ENCODE measurements at places on chromosomes 6 and 20.

DNA sequence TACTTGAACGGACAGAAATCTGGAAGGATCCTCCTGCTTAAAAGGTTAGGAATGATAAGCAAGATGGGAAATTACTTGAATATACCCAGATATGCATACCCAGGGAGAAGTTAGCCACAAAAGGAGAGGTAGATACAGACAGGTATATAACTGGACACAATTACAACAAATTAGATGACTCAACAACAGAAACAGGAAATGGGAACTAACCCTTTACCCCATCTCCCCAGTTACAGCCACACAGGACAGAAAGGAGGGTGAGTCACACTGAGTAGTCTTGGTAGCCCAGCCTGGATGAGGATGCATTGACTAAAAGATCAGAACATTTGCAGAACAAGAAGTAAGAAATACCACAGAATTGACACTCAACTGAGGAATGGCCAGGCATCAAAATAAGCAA, 61.2 kb downstream of the C6orf52 start:
- DNase-seq = peak; percentile 39

DNA sequence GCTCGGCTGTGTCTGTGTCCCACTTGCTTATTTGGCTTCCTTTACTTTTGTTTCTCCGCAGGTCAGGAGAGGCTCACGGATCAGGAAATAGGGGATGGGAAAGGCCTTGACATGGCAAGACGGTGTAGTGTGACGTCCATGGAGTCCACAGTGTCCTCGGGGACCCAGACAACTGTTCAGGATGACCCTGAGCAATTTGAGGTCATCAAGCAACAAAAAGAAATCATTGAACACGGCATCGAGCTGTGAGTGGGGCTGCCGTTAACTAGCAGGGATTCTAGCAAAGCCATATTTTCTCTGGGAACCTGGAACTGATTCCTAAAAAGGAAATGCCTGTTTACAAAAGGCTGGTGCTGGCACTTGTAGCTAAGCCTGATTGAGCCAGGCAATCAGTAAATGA, 54.4 kb downstream of the ARFGEF2 start:
- DNase-seq = no peak

GRCh38 chr6:3428247-3428646, 28.6 kb downstream of the SLC22A23 start:
- no peak for DNase-seq

DNA sequence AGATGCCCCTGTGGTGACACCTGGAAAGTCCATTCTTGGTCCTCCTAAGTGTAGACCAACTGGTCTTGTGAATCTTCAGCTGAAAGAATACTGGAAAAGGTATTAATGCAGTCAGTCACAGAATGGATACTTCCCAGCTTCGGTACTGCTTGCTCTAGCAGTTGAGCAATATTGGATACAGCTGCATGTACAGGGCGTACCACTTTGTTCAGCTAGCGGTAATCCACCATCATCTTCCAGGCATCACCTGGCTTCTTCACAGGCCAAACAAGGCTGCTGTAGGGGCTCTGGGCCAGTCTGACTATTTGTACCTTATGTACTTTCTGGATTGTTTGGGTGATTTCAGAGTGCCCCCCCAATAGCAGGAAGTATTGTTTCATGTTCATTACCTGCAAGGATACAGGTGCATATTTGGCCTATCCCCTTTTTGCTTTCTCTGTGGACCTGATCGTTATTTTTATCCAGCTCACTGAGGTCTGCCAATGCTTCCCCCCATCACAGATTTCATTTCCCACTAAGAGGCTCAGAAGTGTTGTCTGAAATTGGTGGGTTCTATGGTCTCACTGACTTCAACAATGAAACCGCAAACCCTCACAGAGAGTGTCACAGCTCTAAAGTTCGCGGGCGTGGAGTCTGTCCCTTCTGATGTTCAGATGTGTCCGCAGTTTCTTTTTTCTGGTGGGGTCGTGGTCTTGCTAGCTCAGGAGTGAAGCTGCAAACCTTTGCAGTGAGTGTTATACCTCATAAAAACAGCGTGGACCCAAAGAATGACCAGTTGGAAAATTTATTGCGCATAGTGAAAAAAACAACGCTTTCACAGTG, 52.2 kb downstream of the TRIM27 start:
- DNase-seq = no peak

DNA sequence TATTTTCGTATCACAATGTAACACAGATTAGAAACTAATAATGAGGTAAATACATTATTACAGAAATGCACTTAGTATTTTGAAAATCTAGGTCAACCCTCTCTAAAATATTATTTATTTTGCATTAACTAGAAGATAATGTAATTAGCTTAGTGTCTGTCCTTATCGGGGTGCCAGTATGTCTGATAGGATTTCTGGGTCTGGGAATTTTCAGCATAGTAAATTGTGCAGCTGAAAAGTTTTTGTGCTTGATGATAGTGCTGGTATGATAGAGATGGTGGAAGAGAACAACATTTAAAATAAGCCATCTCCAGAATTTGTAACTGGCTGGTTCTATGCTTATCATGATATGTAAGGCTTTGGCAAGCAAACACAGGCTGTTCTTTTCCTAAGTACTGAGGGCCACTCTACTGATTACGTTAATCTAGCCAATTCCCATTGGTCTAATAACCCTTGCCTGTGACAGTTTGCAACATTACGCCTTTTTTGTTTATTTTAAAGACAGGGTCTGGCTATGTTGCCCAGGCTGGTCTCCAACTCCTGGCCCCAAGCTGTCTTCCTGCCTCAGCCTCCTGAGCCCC, 50.8 kb downstream of the PREP start:
- DNase-seq = no peak

DNA sequence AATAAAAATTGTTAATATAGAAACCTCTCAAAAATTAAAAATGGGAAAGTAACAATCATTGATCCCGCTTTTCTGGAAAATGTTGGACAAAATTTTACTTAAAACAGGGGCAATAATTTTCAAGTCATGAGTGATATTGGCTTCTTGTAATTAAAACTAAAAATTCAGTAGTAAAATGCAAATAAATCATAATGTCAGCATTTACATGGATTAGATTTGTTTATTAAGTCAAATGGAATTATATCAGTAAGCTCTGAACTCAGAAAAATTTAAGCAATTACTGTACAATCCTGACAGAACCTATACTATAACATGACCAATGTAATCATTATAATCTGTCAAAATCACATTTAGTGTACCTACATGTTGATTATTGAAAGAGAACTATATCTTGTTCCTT, 39.9 kb upstream of the NKX2-4 start:
- no peak for DNase-seq

DNA sequence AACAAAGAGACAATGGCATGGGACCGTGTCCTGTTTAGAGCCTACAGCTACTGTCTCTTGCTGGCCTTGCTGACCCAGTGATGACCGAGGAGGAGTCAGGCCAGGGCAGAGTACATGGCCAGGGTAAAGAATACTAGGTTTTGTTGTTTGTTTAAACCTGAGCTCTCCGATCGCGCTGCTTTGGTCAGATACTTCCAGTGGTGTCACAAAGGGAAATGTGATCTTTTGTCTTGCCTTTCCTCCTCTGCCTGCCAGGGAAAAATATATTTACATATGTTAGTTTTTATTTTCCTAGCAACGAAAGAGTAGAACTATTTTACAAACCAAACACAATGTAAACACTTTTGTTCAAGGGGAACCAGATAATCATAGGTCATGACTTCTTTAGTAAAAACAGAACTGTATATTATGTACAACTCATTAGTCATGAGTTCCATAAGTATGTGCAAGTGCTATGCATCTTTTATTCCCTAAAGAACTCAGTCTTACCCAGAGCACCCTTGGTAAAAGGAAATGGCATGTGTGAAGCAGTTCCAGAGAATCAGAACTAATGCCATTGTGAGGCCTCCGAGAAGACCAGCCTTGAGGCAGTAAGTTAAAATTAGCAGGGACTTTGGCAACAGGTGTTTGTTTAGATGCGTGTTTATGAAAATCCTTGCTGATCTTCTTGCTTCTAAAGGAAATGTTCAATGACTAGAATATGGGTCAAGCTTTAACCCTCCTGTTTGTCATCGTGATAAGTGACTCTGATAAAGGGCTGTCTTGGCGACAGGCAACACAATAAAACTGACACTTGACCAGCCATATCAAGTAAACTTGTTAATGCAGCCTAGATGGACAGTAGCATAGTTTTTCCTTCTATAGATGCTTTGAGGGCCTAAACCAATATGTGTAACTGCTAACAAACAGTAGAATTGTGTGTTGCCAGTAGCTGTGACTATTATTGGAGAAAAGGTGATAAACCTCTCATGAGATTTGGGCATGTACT, 204.6 kb downstream of the NKAIN2 start:
- DNase-seq = no peak

GRCh38 chr6:151380848-151381205, 10.5 kb downstream of the ZBTB2 start:
- no peak for DNase-seq

- DNase-seq = peak; percentile 61
Measured at GRCh38 chr6:154414021-154414813, 57.6 kb upstream of the IPCEF1 start.

GRCh38 chr20:59124296-59125029, 39.2 kb upstream of the ZNF831 start:
- DNase-seq = no peak

GRCh38 chr6:32972353-32973143, 4.2 kb downstream of the BRD2 start:
- DNase-seq = no peak
